Progenitor cell of endocrine pancreas (in vitro differentiated cells): ENCODE measurements at places on chromosomes 3 and 15.

DNA sequence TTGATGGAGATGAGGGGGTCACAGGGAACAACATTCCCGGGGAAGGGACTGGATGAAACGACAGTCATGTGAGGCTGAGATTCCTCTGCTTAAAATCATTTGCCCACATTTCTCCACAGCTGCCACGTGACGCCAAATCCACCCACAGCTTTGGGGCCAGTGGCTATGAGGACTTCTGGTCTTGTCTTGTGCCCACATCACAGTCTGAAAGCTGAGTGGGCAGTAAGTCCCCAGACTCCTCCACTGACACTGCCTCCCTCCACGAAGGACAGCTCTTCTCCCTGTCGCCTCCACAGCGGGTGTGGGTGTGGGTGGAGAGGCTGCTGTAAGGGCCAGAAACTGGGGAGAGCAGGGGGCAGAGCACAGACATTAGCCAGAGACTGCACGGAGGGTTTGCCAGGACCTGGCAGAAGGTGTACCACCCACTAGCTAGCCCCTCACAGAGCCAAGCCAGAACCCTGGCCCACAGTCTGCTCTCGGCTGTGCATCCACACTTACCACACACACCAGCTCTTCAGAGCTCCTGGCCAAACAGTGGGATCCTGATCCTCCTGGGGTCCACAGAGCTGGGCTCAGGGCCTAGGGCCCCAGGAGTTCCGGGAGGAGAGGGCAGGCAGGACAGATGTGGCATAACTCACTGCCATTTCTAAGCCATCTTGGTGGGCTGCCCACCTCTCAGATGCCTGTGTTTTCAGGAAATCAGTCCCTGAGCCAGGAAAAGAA is 24.2 kb downstream of the RAB6B start:
- no peaks in the 10 kb centered on the region for H3K36me3 ChIP-seq
- peaks cover 2% of the 10 kb centered on the region for H3K4me1 ChIP-seq
- H3K27ac ChIP-seq = no peak overlapping the region
- DNase-seq = no peak

- no peaks in the 10 kb centered on the region for H3K4me1 ChIP-seq
- DNase-seq = no peak
- no peak overlapping the region for H3K4me3 ChIP-seq
- no peak overlapping the region for H3K27ac ChIP-seq
- H3K36me3 ChIP-seq = no peaks in the 10 kb centered on the region
- no peaks in the 10 kb centered on the region for H3K27me3 ChIP-seq
Measured at GRCh38 chr15:48266024-48266689, 60.1 kb downstream of the SLC12A1 start.

GRCh38 chr3:78481050-78481449 is 1286.7 kb downstream of the ROBO1 start:
- H3K4me1 ChIP-seq = no peaks in the 10 kb centered on the region
- no peaks in the 10 kb centered on the region for H3K36me3 ChIP-seq
- no peak for DNase-seq
- H3K27me3 ChIP-seq = no peaks in the 10 kb centered on the region
- H3K4me3 ChIP-seq = no peak overlapping the region
- no peak overlapping the region for H3K27ac ChIP-seq

GRCh38 chr3:127747751-127748521 is 74.4 kb downstream of the MGLL start:
- peaks cover 37% of the 10 kb centered on the region for H3K27me3 ChIP-seq
- H3K4me3 ChIP-seq = no peak overlapping the region
- H3K4me1 ChIP-seq = peaks cover 2% of the 10 kb centered on the region

GRCh38 chr3:182046166-182046764 is 334.5 kb downstream of the SOX2 start:
- no peaks in the 10 kb centered on the region for H3K36me3 ChIP-seq
- H3K4me1 ChIP-seq = peaks cover 3% of the 10 kb centered on the region
- H3K27ac ChIP-seq = no peak overlapping the region

DNA sequence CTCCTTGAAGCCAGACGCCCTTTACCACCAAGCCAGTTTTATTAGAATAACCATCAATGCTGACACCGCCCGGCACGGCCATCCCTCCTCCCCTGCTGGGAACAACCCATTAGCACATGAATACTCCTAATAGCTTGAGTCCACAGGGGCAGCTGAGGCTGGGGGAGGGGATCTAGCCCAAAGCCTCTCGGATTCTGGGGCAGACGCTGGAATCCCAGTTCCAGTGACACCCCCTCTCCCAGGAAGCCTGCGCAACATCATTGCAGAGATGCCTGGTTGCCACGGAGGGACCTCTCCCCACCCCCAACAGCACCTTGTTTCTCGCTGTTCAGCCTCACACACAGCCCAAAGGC is 1.2 kb upstream of the LINGO1 start:
- peaks cover 22% of the 10 kb centered on the region for H3K27me3 ChIP-seq
- H3K27ac ChIP-seq = peak overlapping the region; percentile 25
- peak overlapping the region; percentile 62 for H3K4me3 ChIP-seq
- DNase-seq = no peak
- H3K36me3 ChIP-seq = no peaks in the 10 kb centered on the region
- H3K4me1 ChIP-seq = peaks cover 18% of the 10 kb centered on the region

GRCh38 chr15:44082558-44083157 is 112.4 kb downstream of the FRMD5 start:
- H3K4me3 ChIP-seq = no peak overlapping the region
- H3K4me1 ChIP-seq = peaks cover 12% of the 10 kb centered on the region
- no peaks in the 10 kb centered on the region for H3K27me3 ChIP-seq
- DNase-seq = no peak
- no peaks in the 10 kb centered on the region for H3K36me3 ChIP-seq
- H3K27ac ChIP-seq = no peak overlapping the region

GRCh38 chr3:98376631-98377030 is 13.8 kb upstream of the OR5K3 start:
- no peaks in the 10 kb centered on the region for H3K4me1 ChIP-seq
- H3K27me3 ChIP-seq = no peaks in the 10 kb centered on the region
- H3K27ac ChIP-seq = no peak overlapping the region
- H3K4me3 ChIP-seq = no peak overlapping the region
- no peaks in the 10 kb centered on the region for H3K36me3 ChIP-seq

GRCh38 chr3:46733026-46733800 is 15.5 kb upstream of the PRSS50 start:
- H3K36me3 ChIP-seq = no peaks in the 10 kb centered on the region
- H3K4me3 ChIP-seq = no peak overlapping the region
- DNase-seq = no peak
- no peaks in the 10 kb centered on the region for H3K27me3 ChIP-seq
- H3K27ac ChIP-seq = no peak overlapping the region
- H3K4me1 ChIP-seq = peaks cover 2% of the 10 kb centered on the region

DNA sequence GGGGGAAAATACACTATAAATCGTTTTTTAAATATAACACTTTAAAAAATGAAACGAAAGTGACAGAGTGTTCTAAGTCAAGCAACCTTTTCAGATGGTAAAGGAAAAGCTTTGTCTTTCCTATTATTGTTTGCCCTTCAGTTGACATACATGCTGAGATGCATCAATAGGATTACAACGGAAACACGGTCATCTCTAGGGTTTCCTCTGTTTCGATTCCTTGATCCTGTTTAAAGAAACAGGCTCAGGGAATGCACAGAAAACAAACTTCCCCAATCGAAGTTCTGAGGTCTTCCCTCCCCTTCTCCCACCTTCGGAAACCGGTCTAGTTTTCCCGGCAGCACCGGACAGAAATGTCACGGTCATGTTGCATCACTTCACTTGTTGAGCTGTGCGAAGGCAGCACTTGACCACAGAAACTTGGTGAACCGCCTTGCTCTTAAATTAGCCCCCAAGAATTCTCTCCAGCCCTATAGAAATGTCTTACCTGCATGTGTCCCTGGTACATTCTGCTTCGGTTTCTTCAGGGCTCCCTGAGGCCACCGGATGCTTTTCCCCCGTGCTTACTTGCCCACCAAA is 556 bp downstream of the PEX5L start:
- H3K4me1 ChIP-seq = peaks cover 7% of the 10 kb centered on the region
- H3K27ac ChIP-seq = no peak overlapping the region
- H3K36me3 ChIP-seq = no peaks in the 10 kb centered on the region
- peak overlapping the region; percentile 70 for H3K4me3 ChIP-seq

DNA sequence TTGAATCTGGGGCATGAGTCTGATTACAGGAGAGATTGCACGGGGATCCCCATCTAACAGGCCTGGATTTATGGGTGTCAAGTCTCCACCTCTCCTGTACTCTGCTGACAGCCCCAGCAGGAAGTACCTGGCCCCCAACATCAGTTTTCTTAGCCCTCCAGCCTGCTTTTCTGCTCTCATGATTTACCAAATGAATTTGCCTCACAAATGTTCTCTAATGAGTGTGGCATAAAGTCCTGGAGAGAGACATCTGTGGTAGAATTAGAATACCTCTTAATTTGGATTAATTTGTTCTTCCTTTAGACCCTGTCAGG is 60.1 kb downstream of the FNDC3B start:
- no peaks in the 10 kb centered on the region for H3K27me3 ChIP-seq
- H3K27ac ChIP-seq = peak overlapping the region; percentile 93
- peaks cover 1% of the 10 kb centered on the region for H3K36me3 ChIP-seq
- H3K4me1 ChIP-seq = peaks cover 86% of the 10 kb centered on the region
- H3K4me3 ChIP-seq = no peak overlapping the region

DNA sequence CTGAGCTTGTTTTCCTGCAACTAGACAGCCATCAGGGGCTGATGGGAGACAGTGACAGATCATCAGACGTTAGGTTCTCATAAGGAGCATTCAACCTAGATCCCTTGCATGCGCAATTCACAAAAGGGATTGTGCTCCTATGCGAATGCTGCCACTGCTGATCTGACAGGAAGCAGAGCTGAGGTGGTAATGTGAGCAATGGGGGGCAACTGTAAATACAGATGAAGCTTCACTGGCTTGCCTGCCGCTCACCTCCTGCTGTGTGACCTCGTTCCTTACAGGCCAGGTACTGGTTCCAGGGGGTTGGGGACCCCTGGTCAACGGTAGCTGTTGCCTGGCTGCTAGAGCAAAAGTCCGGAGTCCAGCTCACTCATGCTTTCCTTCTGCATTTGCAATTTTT is 26.4 kb upstream of the KCNAB1 start:
- H3K27me3 ChIP-seq = peaks cover 3% of the 10 kb centered on the region
- peaks cover under 1% of the 10 kb centered on the region for H3K36me3 ChIP-seq
- H3K4me3 ChIP-seq = no peak overlapping the region
- H3K4me1 ChIP-seq = peaks cover 2% of the 10 kb centered on the region
- no peak overlapping the region for H3K27ac ChIP-seq

GRCh38 chr15:31470756-31471155 is 144.1 kb downstream of the KLF13 start:
- no peak for DNase-seq
- H3K4me1 ChIP-seq = no peaks in the 10 kb centered on the region
- no peaks in the 10 kb centered on the region for H3K36me3 ChIP-seq
- peaks cover 13% of the 10 kb centered on the region for H3K27me3 ChIP-seq

DNA sequence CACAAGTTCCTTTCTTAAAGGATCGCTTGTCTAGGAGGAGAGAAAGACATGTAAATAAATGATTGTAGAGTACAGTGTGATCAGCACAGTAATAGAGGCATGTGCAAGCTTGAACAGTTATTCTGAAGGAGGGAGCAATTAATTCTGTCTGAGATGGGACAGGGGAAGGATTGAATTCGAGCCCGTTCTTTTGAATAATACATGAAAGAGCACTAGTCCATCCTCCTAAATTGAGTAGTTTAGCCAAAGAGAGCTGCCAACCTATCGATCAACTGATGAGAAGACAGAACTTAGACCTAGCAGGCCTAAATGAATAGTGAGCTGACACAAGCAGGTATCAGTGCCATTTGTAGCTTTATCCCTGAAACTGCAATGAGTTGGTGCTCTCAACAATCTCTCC is 142.4 kb downstream of the ROBO2 start:
- H3K27me3 ChIP-seq = no peaks in the 10 kb centered on the region
- H3K27ac ChIP-seq = no peak overlapping the region
- peaks cover 26% of the 10 kb centered on the region for H3K4me1 ChIP-seq
- H3K4me3 ChIP-seq = no peak overlapping the region

GRCh38 chr3:141382571-141382970 is 14.3 kb downstream of the ZBTB38 start:
- H3K27ac ChIP-seq = no peak overlapping the region
- H3K27me3 ChIP-seq = no peaks in the 10 kb centered on the region
- peaks cover 20% of the 10 kb centered on the region for H3K4me1 ChIP-seq
- H3K36me3 ChIP-seq = peaks cover 1% of the 10 kb centered on the region
- H3K4me3 ChIP-seq = no peak overlapping the region
- DNase-seq = no peak

- H3K4me1 ChIP-seq = peaks cover 7% of the 10 kb centered on the region
- H3K4me3 ChIP-seq = no peak overlapping the region
- H3K27ac ChIP-seq = no peak overlapping the region
- H3K27me3 ChIP-seq = no peaks in the 10 kb centered on the region
Measured at GRCh38 chr15:41914411-41914810, 20.6 kb upstream of the SPTBN5 start.

DNA sequence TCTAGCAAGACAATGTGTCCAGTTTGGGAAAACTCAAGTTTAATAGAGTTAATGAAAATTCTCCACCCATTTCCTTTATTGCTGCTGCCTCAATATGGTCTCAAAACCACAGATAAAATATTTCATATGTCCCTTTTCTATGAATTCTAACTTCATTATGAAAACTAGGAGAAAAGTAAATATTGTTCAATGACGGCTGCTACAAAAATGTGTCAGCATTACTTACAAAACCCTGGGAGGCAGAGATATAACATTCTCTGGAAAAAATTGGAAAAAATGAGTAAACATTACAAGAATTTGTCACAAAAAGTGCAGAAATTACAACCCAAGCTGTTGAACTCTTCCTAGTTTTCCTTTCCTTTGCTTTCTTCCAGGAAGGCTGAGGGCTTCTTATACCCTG is 22.2 kb upstream of the FBN1 start:
- H3K27me3 ChIP-seq = peaks cover 8% of the 10 kb centered on the region
- no peaks in the 10 kb centered on the region for H3K36me3 ChIP-seq
- H3K4me1 ChIP-seq = no peaks in the 10 kb centered on the region
- no peak overlapping the region for H3K4me3 ChIP-seq
- DNase-seq = no peak

GRCh38 chr15:74420193-74420905 is 13.4 kb downstream of the SEMA7A start:
- DNase-seq = no peak
- no peak overlapping the region for H3K27ac ChIP-seq
- no peaks in the 10 kb centered on the region for H3K36me3 ChIP-seq
- H3K4me3 ChIP-seq = no peak overlapping the region
- no peaks in the 10 kb centered on the region for H3K27me3 ChIP-seq
- peaks cover 10% of the 10 kb centered on the region for H3K4me1 ChIP-seq

- H3K27me3 ChIP-seq = no peaks in the 10 kb centered on the region
- H3K4me3 ChIP-seq = no peak overlapping the region
- peaks cover 4% of the 10 kb centered on the region for H3K36me3 ChIP-seq
- H3K4me1 ChIP-seq = peaks cover 29% of the 10 kb centered on the region
- H3K27ac ChIP-seq = peak overlapping the region; percentile 98
- DNase-seq = peak; percentile 23
Measured at GRCh38 chr3:58059349-58060321, 51.4 kb downstream of the FLNB start.

DNA sequence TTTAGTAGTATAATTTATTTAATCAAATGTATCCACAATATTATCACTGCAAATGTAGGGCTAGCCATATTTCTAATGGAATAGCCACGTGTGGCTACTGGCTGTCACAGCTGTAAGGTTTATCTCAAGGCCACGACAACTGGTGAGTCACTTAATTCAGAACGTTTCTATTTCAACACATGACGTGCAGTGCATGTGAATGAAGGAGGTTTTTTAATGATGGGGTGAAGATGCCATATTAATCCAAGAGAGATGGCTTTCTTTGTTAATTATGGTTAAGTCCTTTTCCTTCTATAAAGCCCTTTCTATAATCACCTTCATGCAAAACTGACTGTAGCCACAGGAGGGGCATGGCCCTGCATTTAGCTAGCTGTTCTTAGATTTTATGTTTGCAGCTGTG is 212.0 kb downstream of the FEZF2 start:
- H3K4me3 ChIP-seq = no peak overlapping the region
- no peak for DNase-seq
- no peaks in the 10 kb centered on the region for H3K4me1 ChIP-seq
